Cortex of kidney (tissue), 1 donor: ENCODE measurements at places on chromosomes 5 and 9.

- DNase-seq, result no peak
Observed at GRCh38 chr5:71939452-71940230, 167.6 kb upstream of the MAP1B start.

DNA sequence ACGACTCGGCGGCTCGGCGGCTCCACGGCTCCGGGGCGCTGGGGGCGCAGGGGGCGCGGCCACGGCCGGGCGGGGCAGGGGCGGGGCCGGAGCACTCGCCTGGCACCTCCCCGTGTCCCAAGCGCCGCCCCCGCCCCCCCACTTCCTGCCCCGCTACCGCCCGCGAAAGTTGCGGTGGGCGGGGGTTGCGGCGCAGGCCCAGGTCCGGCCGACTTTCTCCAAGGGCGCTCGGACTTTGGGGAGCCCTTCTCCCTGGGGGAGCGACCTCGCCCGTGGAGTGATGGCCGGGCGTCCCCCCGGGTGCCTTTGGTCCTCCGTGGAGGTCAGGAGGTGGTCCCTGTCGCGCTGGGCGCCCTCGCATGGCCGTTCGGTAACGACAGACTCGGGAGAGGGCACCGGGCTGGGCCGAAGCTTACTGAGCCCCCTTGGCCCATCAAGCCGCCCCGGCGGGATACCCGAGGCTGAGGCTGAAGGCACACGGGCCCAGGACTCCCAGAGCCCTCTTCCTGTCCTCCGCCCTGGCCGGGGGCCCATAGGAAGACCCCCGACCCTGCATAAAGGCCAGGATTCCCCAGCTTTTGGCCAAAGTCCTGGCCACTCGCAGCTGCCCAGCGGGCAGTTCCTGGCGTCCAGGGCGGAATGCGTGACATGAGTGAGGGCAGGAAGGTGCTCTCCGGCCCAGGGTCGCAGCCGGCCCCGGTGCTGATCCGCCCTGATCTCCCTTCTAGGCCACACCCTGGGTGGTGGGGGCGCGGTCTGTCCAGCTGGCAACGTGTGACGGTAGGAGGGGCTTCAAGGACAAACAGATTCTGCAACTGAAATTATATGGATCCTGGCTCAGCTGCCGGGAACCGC lies 883 bp upstream of the VAV2 start:
- DNase-seq, result no peak

GRCh38 chr5:38923661-38924451 lies 78.0 kb downstream of the OSMR start:
- no peak for DNase-seq

GRCh38 chr5:132115375-132115774 lies 41.8 kb downstream of the CSF2 start:
- no peak for DNase-seq

- no peak for DNase-seq
Observed at GRCh38 chr5:138960145-138960692, 85.1 kb upstream of the LRRTM2 start.
